ENCODE measurements at places on chromosomes 2 and 18.

DNA sequence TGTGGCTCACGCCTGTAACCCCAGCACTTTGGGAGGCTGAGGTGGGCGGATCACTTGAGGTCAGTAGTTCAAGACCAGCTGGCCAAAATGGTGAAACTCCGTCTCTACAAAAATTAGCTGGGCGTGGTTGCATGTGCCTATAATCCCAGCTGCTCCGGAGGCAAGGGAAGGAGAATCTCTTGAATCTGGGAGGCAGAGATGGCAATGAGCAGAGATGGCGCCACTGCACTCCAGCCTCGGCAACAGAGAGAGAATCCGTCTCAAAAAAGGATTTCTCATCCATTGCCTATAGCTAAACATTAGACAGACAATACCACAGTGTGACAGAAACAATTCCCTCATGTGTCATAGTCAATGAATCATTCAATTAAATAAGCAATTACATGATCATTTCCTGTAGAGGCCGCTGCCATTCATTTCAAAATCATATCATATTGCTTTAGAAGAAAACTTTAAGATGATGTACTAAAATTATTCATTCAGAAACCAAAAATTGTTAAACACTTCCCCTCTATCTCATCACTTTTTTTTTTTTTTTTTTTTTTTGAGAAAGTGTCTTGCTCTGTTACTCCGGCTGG lies 69.5 kb upstream of the TGIF1 start:
- peak; percentile 75 for DNase-seq

- no peak for DNase-seq
Measured at GRCh38 chr2:181937473-181937872, 45.9 kb downstream of the ITPRID2 start.

DNA sequence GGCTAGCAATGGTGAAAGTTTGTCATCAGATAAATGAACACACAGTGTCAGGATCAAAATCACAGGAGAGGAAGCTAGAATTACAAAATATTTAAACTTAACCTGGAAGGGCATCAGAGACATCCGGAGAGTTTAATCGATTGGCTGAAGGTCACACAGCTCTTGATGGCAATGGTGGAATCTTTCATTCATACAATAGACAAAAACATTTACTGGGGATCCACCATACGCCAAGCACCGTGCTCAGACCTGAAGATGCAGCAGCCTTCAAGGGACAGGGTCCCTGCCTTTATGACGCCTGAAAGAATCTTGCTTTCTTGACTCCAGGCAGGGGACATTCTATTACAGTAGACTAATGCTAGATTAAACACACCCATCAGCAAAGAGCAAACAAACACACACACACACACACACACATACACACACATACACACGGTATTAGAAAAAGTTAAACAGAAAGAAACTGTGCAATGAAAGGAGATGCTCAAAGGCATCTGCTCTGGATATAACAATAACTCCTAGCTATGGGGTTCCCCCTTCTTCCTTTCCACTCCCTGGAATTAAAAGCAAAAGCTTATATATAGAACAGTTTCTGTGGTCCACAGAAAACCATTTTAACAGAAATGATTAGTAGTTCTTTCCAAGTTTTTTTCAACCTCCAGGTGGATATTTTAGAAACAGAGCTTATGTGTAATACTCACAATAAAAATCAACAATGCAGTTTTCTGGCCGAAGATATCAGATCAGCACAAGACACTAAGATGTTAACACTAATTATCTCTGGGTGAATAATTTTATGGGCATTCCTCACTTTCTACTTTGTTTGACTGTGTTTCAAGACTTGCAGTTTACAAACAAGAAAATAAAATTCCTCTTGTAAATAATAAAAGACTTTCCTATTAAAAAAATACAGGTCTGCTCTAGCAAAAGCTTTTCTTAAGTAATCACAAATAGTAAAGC lies 151.7 kb downstream of the ANKRD44 start:
- no peak for DNase-seq

GRCh38 chr2:216665717-216666116 lies 29.6 kb downstream of the IGFBP5 start:
- no peak for DNase-seq

DNA sequence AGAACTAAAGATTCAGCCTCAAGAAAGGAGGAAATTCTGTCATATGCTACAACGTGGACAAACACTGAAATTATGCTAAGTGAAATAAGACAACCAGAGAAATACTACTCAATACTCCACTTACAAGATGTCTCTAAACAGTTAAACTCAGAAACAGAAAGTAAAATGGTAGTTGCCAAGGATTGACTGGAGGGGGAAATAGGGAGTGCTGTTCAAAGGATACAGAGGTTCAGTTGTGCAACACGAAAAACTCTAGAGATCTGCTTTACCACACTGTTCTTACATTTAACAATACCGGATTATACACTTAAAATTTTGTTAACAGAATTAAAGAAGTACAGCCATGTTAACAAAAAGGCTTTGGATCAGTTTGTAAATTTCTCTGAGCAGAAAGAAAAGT lies 39.8 kb upstream of the C2orf15 start:
- DNase-seq: peak; percentile 12

- no peak for DNase-seq
Measured at GRCh38 chr2:7841751-7842150, 840.1 kb upstream of the ID2 start.

DNA sequence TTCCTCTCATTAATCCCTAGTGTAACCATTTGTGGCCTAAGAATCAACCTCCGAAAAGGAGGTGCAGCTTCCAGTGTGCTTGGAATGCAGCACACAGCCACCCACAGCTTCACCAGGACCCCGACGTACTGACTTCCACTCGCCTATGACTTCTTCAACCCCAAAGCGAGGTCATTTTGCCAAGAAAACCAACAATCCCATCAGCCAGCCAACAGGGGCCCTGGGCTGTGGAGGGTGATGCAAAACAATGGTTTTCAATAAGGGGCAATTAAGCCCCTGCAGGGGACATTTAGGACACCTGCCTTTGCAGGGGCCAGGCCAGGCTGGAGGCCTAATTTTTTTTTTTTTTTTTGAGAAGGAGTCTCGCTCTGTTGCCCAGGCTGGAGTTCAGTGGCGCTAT lies 158.1 kb upstream of the SKOR2 start:
- DNase-seq: no peak

All from myocyte (in vitro differentiated cells).